Retina (tissue), 1 donor: ENCODE measurements at places on chromosomes 5 and 9.

GRCh38 chr5:149432911-149433401 lies 53.9 kb upstream of the IL17B start:
- no peak for DNase-seq

DNA sequence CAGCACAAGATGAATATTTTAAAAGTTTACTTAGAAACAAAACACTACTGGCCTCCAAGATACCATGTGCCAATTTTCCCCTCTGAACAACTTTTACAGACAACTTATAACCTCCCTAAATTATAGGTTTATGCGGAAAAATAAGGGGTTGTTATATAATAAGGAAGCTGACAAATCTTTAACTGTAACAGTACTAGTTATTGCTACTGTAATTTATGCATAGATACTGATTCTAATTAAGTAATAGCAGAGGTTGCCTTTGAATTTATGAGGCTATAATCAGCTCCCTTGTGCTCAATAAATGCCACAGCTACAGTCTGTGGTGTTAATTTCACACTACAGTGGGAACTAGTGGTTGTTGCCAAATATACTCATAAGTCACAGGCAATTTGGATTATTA lies 291.3 kb upstream of the PCSK5 start:
- no peak for DNase-seq

DNA sequence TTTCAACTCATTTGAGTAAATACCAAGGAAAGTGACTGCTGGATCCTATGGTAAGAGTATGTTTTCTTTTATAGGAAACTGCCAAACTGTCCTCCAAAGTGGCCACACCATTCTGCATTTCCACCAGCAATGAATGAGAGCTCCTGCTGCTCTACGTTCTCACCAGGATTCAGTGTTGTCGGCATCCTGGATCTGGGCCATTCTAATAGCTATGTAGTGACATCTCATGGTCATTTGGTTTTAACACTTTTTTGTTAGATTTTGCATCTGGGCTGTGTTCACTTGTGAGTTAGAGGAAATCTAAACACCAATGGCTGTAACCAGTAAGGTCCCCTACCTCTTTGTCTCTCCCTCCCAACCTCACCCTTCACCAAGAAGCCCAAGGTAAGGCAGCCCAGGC lies 115.9 kb downstream of the ATPSCKMT start:
- DNase-seq = no peak

- no peak for DNase-seq
Measured at GRCh38 chr9:80842389-80842788, 847.0 kb downstream of the TLE1 start.

DNA sequence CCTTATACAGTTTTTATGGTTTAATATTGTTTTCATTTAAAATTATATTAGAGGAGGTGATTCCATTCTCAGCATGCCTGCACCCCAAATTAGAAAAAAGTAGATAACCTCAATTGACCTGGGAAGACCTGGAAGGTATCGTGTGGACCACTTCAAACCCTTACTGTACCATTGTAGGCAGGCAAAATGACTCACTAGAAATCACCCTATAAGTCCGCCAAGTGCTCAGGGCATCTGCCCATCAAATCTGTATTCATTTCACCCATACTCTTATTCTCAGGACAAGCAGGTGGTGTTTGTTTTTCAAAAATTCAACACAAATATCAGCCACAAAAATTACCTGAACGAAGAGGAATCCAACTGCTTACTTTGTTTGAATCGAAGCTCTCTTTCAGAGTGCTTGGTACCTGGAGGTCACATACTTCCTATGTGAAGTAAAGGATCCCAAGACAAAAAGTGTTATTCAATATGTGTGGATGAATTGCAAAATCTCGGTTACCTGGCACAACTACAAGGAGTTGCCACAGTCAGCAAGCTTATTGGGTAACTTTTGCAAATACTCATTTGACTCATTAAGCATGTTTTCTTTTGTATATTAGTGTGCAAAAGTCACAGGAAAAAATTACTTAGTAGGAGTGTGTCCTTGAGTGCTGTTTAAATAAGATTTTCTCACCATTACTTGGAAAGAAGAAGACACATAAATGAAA lies 216.2 kb downstream of the ENC1 start:
- DNase-seq = no peak

DNA sequence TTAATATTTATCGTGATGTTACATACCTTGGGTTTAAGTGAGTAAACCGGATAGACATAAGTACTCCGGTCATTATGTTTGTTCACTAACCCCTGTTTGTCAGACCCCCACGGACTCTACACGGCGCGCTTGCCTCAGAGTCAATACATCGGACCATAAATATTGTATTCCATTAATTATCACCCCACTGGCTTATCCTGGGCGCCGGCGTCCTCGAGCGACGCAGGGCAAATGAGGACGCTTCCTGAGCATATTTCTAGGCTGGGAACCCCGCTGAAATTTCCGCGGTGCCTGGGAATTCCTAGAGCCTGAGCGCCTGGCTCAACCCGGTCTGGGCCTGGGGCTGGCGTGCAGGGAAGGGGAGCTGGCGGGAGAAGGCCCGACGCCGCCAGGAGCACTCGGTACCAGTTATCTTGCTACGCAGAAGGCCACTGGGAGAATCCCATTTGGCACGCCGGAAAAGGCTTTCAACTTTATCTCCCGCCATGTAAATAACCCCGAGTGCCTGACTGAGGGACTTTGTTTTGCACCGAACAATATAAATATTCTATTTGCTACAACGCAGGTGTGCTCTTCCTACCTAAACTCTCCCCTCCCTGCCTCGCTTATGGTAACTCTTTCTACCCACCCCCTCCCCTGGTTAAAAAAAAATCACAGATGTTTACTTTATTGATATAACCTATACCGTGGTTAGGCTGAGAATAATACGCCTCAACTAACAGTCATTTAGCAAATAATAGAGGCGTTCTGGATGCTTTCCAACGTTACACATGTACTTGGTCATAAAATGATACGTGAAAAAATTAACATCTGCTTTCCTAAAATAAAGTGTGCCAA lies 19.4 kb downstream of the NR2F1 start:
- peak; percentile 88 for DNase-seq
